ENCODE measurements at places on chromosomes 12 and 14.

DNA sequence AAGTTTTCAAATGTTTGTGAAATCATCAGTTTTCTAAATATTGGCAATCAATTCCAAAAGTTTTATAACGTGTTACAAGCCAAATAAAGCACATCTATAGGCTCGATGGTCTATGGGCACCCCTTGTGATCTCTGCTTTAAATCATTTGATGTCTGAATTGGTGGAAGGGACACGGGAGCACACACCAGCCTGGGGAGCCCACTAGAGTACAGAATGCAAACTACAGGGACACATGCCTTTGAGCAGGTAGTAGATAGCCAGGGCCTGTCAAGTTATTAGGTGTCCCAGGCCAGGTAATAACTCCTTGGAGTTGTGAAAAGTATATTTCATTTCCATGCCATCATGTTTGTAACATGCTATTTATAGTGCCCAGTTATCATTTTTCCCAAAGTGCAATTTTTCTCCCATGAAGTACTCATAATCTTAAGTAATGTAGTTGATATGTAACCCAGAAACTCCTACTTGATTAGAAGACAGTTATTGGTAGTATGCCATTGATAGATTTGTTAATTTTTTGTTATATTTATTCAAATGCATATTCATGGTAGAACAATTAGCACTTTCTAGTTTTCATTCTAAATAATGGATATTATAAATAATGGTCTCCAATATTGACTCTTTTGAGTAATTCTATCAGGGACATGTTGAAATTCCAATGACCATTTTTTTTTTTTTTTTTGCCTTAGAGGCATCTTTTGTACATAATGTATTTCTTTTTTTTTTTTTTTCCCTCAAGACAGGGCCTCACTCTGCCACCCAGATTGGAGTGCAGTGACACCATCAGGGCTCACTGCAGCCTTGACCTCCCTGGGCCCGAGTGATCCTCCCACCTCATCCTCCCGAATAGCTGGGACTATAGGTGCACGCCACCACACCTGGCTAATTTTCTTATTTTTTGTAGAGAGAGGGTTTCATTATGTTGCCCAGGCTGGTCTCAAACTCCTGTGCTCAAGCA, 96.9 kb upstream of the FGD4 start:
- no peak for DNase-seq

DNA sequence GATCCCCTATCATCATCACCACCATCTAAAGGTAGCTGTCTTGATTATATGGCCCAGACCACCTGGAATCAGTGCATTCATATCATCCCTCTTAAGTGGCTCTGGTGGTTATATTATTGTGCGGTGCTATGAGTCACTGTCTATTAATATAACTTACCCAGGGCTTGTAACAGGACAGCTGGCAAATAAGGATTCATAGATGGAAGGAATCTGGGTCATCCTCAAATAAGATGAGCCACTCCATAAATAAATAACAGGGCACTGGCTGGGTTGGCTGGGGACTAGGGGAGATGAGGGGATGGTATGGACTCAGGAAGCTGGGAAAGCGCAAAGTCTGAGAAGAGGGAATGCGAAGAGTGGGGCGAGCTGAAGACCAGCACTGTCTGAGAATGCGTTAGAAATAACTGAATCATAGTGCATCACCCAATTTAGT, 216.1 kb downstream of the NUAK1 start:
- DNase-seq, result no peak

- no peak for DNase-seq
Measured at GRCh38 chr14:59511916-59512575, 27.7 kb downstream of the JKAMP start.

GRCh38 chr12:112322441-112322840, 59.8 kb downstream of the HECTD4 start:
- no peak for DNase-seq

- no peak for DNase-seq
Measured at GRCh38 chr14:96080571-96080970, 41.4 kb downstream of the C14orf132 start.

- DNase-seq, result no peak
Measured at GRCh38 chr12:50017641-50018040, 7.7 kb downstream of the RACGAP1 start.

DNA sequence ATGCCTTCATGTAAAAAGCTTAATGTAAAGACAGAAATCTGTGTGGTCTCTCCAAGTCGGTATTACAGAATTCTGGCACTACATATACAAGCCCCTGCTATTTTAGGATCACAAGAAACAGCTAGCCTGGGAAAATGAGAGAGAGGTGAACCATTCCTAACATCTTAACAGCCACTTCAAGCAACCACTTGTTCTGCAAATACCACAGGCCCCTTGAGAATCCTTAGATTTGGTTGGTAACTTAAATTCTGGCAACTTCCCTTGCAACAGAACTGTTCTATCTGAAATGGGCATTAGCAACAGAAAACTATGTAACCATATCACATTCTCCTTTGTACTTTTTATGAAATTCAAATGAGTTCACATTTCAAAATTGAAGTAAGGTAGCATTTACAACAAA, 68.5 kb downstream of the SPPL3 start:
- DNase-seq, result no peak

GRCh38 chr12:80802652-80803400, 86.1 kb downstream of the MYF5 start:
- DNase-seq, result no peak

- DNase-seq, result no peak
Measured at GRCh38 chr14:99645545-99646505, 896 bp downstream of the HHIPL1 start.

GRCh38 chr14:22478670-22479069, 110.4 kb downstream of the DAD1 start:
- peak; percentile 26 for DNase-seq

- DNase-seq, result no peak
Measured at GRCh38 chr14:38134416-38135030, 73.2 kb upstream of the SSTR1 start.

GRCh38 chr12:104494137-104494792, 37.5 kb downstream of the CHST11 start:
- DNase-seq, result no peak
